Activated naive CD8-positive, alpha-beta T cell treated with anti-CD3 and anti-CD28 coated beads, Interleukin-2, amount 50 U/mL, for 16 hours (primary cell): ENCODE measurements at places on chromosomes 6 and 20.

DNA sequence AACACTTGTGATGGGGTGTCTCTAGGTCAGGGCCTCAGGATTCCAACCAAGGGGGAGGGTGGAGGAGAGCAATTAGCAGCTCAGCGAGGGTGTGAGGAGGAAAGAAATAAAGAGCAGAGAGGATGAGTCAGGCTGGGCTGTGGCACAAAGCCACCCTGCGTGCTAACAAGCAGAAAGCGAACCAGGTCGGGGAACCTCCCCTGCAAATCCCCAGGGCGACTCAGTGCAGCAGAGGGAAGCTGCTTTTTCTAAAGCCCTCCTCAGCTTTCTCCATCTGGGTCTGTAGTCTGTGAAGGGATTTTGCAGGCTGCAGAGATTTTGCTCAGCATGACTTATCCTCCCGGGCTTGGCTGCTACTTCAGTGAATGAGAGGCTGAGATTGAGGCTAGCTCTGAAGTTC, 6.6 kb upstream of the SPO11 start:
- DNase-seq: no peak

DNA sequence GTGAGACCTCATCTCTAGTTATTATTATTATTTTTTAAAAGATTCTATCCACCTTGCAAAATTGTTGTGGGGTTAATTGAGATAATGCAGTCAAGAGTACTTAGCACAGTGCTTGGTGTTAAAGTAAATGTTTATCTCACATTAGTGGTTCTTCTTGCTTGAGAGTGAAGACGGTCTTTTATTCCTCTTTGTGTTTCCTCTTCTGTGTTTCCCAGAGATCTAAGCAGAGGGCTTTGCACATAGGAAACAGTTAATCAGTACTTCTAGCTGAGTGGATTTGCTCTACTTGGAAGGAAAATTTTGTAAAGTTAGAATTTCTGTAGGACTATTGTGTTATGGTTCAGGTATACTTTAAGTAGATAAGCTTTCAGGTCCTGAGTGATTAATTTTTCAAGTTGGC, 3.5 kb downstream of the ARMC2 start:
- DNase-seq: no peak

DNA sequence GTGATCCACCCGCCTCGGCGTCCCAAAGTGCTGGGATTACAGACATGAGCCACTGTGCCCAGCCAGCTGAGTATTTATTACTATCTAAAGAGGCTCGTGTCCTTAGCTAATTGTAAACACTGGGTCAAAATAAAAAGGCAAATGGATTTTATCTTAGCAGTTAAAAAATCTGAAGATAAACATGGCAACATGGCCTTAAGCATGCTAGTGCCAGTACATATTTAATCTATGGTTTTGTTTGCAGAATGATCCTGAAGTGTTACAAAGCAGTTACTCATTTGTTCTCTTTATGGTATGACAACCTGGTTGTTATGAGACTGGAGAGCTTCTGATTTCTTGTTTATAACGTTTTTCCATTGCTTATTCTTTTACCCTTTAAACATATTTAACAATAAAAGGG, 3.9 kb upstream of the KIAA0408 start:
- no peak for DNase-seq

DNA sequence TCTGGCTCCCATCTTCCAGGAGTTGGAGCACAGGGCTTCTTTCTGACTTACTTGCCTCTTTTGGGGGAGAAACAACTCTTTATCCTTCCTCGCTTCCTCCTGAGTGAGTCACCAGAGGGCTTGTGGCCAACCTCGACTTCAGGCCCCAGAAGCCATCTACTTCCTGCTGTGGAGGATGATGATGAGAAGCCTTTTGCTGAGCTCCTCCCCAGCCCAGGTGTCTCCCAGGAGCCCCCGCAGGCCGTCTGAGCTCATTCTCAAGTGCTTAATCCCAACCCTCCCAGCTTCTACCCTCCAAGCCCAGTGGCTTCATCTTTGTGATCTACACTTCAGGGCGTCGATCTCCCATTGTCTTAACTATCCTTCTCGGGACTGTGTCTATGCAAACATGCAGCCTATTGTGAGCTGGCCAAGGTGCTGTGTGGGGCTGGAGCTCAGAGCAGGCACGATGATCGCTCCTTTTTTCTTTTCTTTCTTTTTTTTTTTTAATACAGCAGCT, 27.9 kb downstream of the SDCBP2 start:
- DNase-seq: no peak

DNA sequence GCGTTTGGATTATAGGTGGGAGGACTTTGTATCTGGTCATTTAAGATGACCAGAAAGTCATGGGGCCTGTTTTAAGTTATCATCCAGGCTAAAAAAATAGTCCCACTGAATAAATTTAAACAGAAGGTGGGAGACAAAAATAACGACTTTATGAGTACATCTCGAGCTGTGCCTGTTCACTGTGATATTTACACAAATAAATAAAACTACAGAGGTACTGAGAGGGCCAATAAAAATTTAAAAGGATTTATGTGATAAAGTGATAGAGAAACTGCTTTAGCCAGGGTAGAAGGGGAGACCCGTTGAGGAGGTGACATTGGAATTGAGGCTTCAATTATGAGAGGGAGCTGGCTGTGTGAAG, 53.4 kb upstream of the PMEPA1 start:
- no peak for DNase-seq
